ENCODE measurements at places on chromosomes 12 and 14. TPM values are rescaled to one million over a fixed set of nuclear protein-coding genes. Genes with fewer than 3 reads are reported as not detected.
A peak's percentile ranks its signal among the peaks of the same experiment; 100 is the strongest.

DNA sequence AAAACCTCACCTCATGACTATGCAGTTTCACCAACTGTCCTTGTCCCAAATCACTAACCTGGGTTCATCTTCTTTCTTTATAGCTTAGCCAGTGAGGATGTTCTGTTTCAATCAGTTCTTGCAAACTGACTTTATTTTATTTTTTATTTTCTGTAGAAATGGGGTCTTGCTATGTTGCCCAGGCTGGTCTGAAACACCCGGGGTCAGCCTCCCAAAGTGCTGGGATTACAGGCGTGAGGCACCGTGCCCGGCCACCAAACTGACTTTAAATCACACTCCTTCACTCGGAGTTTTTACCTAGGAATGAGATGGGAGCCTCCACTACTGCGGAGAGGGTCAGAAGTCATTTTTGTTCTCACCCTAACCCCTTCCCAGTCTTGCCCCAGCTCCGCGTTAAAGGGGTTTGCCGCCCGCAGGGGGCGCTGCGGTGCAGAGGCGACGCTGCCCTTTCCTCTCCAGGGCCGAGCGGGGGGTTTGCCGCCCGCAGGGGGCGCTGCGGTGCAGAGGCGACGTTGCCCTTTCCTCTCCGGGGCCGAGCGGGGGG is 7.0 kb upstream of the B4GALNT3 start:
- no peaks in the 10 kb centered on the region for H3K4me1 ChIP-seq
- H3K4me3 ChIP-seq, result no peak overlapping the region
- no peak overlapping the region for H3K27ac ChIP-seq
- no peaks in the 10 kb centered on the region for H3K36me3 ChIP-seq
- H3K27me3 ChIP-seq, result no peaks in the 10 kb centered on the region
- no peak for DNase-seq

DNA sequence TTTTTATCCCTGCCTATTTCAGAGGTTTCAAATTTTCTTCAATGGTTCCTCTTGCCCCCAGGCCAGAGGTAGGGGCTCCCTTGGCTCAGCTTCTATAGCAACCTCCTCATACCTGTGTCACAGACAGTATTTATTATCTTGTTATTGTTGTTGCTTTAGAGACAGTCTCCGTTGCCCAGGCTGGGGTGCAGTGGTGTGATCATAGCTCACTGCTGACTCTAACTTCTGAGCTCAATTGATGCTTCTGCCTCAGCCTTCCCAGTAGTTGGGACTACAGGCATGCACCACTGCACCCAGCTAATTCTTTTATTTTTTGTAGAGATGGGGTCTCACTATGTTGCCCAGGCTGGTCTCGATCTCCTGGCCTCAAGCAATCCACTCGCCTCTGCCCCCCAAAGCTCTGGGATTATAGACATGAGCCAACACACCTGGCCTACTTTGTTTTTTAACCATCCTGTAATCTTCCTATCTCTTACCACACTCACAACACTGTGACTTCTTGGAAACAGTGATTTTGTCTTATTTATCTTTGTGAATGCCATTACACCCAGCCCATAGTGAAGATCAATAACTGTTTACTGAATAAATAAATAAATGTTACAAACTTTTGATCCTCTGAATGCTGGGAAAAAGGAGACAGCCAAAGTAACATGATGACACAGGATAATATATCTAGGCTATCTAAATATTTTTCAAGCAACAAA is 95.9 kb downstream of the PHLDA1 start:
- H3K4me3 ChIP-seq, result no peak overlapping the region
- H3K36me3 ChIP-seq, result no peaks in the 10 kb centered on the region
- no peak overlapping the region for H3K27ac ChIP-seq
- DNase-seq, result no peak
- H3K4me1 ChIP-seq, result peaks cover 16% of the 10 kb centered on the region

DNA sequence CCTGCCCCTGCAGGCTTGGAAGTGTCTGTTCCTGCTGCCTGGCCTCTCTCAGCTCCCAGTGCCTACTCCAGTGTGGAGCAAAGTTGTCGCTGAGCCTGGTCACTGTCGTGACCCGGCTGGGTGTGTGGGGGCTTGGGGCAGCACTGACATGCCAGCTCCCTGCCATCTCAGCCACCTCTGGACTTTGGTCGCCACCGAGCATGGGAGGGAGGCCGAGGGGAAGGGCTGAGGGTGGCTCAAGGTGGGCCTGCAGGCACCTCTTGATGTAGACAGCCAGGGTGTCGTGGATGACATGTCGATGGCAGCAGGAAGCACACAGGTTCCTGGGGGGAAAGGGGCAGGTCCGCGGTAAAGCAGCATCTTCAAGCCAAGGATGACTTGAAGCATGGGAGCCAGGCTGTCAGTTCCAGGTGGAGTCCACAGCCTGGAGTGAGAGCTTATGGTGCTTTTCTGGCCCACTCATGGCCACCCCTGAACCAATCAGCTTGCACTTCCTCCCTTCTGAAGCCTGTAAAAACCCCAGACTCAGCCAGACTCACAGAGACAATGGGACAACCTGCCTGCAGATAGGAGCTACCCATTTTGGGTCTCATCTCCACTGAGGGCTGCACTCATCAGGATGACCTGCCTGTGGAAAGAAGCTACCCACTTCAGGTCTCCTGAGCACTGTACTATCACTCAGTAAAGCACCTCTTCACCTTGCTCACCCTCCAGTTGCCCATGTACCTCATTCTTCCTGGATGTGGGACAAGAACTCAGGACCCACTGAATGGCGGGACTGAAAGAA is 210.1 kb downstream of the MON2 start:
- no peak overlapping the region for H3K4me3 ChIP-seq
- no peak for DNase-seq
- H3K36me3 ChIP-seq, result no peaks in the 10 kb centered on the region
- H3K27me3 ChIP-seq, result no peaks in the 10 kb centered on the region
- H3K4me1 ChIP-seq, result no peaks in the 10 kb centered on the region
- H3K27ac ChIP-seq, result no peak overlapping the region

- H3K36me3 ChIP-seq, result no peaks in the 10 kb centered on the region
- peak; percentile 82 for DNase-seq
- H3K27ac ChIP-seq, result no peak overlapping the region
- H3K4me3 ChIP-seq, result no peak overlapping the region
Observed at GRCh38 chr12:26523708-26524150, 309.3 kb downstream of the ITPR2 start.

GRCh38 chr12:98275131-98275475 is 240.3 kb upstream of the TMPO start:
- H3K36me3 ChIP-seq, result no peaks in the 10 kb centered on the region
- H3K4me1 ChIP-seq, result no peaks in the 10 kb centered on the region
- H3K4me3 ChIP-seq, result no peak overlapping the region

- DNase-seq, result no peak
- no peaks in the 10 kb centered on the region for H3K4me1 ChIP-seq
- no peak overlapping the region for H3K4me3 ChIP-seq
- H3K36me3 ChIP-seq, result no peaks in the 10 kb centered on the region
Observed at GRCh38 chr14:34065690-34066391, 115.0 kb upstream of the EGLN3 start.

GRCh38 chr14:87966816-87967215 is 26.2 kb downstream of the GALC start:
- no peak for DNase-seq
- H3K36me3 ChIP-seq, result peaks cover 5% of the 10 kb centered on the region
- no peak overlapping the region for H3K27ac ChIP-seq
- H3K4me1 ChIP-seq, result no peaks in the 10 kb centered on the region
- no peak overlapping the region for H3K4me3 ChIP-seq

GRCh38 chr12:132018193-132018916 is 68.6 kb downstream of the EP400 start:
- no peak for DNase-seq
- H3K36me3 ChIP-seq, result peaks cover 71% of the 10 kb centered on the region
- no peaks in the 10 kb centered on the region for H3K4me1 ChIP-seq
- H3K27ac ChIP-seq, result no peak overlapping the region
- no peak overlapping the region for H3K4me3 ChIP-seq
- H3K27me3 ChIP-seq, result no peaks in the 10 kb centered on the region

DNA sequence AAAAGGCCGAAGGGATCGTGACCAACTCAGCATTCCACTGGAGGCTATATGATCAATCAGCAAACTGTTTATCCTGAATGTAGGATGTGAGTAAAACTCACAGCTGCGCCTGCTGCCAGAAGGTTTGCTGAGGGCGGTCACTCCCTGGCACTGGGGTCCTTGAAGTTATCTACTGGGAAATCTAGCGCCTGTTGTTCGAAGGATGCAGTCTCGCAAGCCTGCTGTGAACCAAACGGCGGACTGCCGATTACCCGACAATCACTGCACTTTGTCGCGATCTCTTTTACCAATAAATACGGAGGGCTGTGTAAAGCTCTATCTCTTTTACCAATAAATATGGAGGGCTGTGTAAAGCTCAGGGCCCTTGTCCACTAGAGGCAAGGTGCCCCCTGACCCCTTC is 12.9 kb downstream of the DDX51 start:
- no peak overlapping the region for H3K4me3 ChIP-seq
- no peaks in the 10 kb centered on the region for H3K4me1 ChIP-seq
- DNase-seq, result peak; percentile 9
- H3K36me3 ChIP-seq, result peaks cover 15% of the 10 kb centered on the region
- no peak overlapping the region for H3K27ac ChIP-seq

Gene TXNDC16
- total RNA-seq, result 3.5 TPM

GRCh38 chr12:4417455-4417854 is 28.2 kb downstream of the FGF6 start:
- H3K36me3 ChIP-seq, result no peaks in the 10 kb centered on the region
- H3K4me3 ChIP-seq, result no peak overlapping the region
- H3K4me1 ChIP-seq, result no peaks in the 10 kb centered on the region
- H3K27me3 ChIP-seq, result no peaks in the 10 kb centered on the region
- no peak overlapping the region for H3K27ac ChIP-seq

GRCh38 chr14:68637106-68638021 is 155.5 kb downstream of the ZFP36L1 start:
- H3K36me3 ChIP-seq, result no peaks in the 10 kb centered on the region
- H3K4me1 ChIP-seq, result peaks cover 5% of the 10 kb centered on the region
- no peak for DNase-seq

GRCh38 chr14:101761881-101762529 is 496 bp downstream of the PPP2R5C start:
- H3K4me3 ChIP-seq, result peak overlapping the region; percentile 83
- H3K36me3 ChIP-seq, result peaks cover 15% of the 10 kb centered on the region
- H3K27me3 ChIP-seq, result no peaks in the 10 kb centered on the region
- peak; percentile 62 for DNase-seq

DNA sequence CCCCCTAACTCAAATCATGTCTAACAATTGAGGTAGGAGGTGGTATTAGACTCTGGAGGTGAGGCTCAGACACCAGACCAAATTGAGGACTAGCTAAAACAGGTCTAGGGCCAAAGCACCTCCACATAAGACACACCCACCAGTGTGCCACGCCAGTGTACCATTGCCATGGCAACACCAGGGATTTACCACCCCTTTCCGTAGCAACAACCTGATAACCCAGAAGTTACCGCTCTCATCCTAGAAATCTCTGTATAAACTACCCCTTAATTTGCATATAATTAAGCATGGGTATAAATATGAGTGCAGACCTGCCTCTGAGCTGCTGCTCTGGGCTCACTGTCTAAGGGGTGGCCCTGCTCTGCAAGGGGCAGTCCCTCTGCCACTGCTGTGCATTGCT is 57.4 kb upstream of the PPP2R5C start:
- H3K4me1 ChIP-seq, result no peaks in the 10 kb centered on the region
- no peak for DNase-seq
- H3K4me3 ChIP-seq, result no peak overlapping the region
- H3K27me3 ChIP-seq, result no peaks in the 10 kb centered on the region

DNA sequence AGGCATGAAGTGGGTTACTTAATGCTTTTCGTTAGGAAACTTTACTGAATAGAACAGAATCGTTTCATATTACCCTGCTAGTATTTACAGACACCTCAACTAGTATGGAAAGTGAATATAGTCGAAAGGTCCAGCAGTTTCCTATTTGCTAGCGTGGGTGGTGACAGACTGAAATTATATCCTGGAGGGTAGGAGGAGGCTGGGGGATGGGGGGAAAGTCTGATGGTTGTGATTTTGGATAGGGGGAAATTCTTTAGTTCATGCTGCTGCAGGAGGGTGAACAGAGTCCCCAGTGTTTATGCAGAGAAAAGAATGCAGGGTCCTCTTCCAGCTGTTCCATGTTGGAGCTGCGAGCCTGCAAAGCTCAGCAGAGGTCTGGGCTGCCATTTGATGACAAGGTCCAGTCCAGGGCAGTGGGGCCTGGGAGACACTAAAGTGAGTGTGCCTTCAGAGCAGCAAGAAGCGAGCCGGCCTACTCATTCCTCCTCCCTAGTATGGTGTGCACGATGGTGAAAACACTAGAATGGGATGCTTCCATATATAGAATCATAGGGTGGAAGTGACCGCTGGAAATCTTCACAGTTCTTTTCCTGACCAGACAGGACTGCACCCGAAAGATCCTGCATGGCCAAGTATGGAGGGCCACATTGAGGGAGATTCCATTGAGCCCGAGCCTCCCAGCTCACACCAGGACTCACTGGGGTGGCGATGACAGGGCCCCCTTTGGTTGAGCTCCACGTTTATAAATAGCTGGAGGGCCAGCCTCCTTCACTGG is 2.1 kb downstream of the SAMD4A start:
- no peaks in the 10 kb centered on the region for H3K4me1 ChIP-seq
- H3K4me3 ChIP-seq, result peak overlapping the region; percentile 5
- no peak for DNase-seq
- peak overlapping the region; percentile 96 for H3K27ac ChIP-seq

DNA sequence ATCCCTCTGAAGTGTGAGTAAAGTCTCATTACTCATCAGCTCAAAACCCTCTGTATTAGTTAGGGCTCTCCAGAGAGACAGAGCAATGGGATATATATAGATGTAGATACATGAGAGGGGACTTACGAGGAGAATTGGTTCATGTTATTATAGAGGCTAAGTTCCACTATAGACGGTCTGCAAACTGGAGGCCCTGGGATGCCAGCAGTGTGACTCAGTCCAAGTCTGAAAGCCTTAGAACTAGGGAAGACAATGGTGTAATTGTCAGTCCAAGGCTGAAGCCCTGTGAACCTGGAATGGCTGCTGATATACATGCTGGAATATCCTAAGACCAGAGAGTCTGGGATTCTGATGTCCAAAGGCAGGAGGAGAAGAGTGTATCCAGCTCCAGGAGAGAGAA is 57.3 kb upstream of the CEP83 start:
- H3K4me1 ChIP-seq, result no peaks in the 10 kb centered on the region
- H3K4me3 ChIP-seq, result no peak overlapping the region
- H3K27me3 ChIP-seq, result no peaks in the 10 kb centered on the region

Gene SPTB
- 0.90 TPM for total RNA-seq

GRCh38 chr14:35297706-35298105 is 5.5 kb downstream of the PSMA6 start:
- no peak overlapping the region for H3K27ac ChIP-seq
- H3K36me3 ChIP-seq, result no peaks in the 10 kb centered on the region
- no peaks in the 10 kb centered on the region for H3K27me3 ChIP-seq
- peaks cover 29% of the 10 kb centered on the region for H3K4me1 ChIP-seq
- H3K4me3 ChIP-seq, result no peak overlapping the region

Gene IGF1
- total RNA-seq, result 50.5 TPM

GRCh38 chr14:49975799-49976198 is 82.9 kb downstream of the ARF6 start:
- H3K4me3 ChIP-seq, result no peak overlapping the region
- H3K4me1 ChIP-seq, result no peaks in the 10 kb centered on the region
- H3K27ac ChIP-seq, result no peak overlapping the region
- no peaks in the 10 kb centered on the region for H3K27me3 ChIP-seq
- no peak for DNase-seq
